H1 (cell line): ENCODE measurements at places on chromosomes 7 and 10. TPM values are rescaled to one million over a fixed set of nuclear protein-coding genes. Genes with fewer than 3 reads are reported as not detected.

- no peaks in the 10 kb centered on the region for H3K4me1 ChIP-seq
- H3K27ac ChIP-seq = no peak overlapping the region; the same call in 1 of the 2 replicates
- no peaks in the 10 kb centered on the region for H3K36me3 ChIP-seq
- no peak for DNase-seq
- no peak overlapping the region for H3K4me3 ChIP-seq
Measured at GRCh38 chr7:129066290-129067131, 11.6 kb upstream of the TNPO3 start.

DNA sequence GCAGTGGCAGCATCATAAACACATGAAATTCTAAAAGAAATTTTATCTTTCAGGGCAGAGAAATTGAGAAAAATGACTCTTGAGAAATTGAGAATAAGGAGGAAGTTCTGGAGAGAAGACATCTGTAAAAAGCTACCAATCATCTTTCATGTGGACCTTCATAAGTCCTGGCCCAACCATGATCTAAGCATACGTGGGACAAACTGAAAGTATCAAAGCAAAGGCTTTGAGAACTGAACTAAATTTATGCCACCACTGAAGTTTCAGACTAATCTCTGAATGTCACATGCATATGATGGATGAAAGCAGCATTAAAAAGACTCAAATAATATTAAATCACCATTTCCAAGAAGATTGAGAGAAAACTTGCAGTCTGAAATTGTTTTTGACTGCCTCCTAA lies 1502.8 kb upstream of the LRRTM3 start:
- no peak overlapping the region for H3K27ac ChIP-seq
- no peak for DNase-seq
- H3K4me1 ChIP-seq = no peaks in the 10 kb centered on the region
- H3K27me3 ChIP-seq = no peaks in the 10 kb centered on the region
- no peaks in the 10 kb centered on the region for H3K36me3 ChIP-seq

The FAM25A gene
- not detected in 2 replicates for polyA plus RNA-seq

- peaks cover 28% of the 10 kb centered on the region for H3K4me1 ChIP-seq
- no peak overlapping the region for H3K4me3 ChIP-seq
- H3K36me3 ChIP-seq = no peaks in the 10 kb centered on the region; the same call in 1 of the 2 replicates
- no peak overlapping the region for H3K27ac ChIP-seq
- DNase-seq = no peak
Measured at GRCh38 chr10:80468806-80469421, 14.8 kb downstream of the TSPAN14 start.

The CABCOCO1 gene
- polyA plus RNA-seq = not detected in 2 replicates

The INSYN2A gene
- 0.08 and 0.11 TPM in 2 replicates for polyA plus RNA-seq

- no peak overlapping the region for H3K4me3 ChIP-seq
- no peaks in the 10 kb centered on the region for H3K27me3 ChIP-seq
- no peaks in the 10 kb centered on the region for H3K4me1 ChIP-seq
Measured at GRCh38 chr10:86642499-86642898, 11.8 kb upstream of the OPN4 start.

DNA sequence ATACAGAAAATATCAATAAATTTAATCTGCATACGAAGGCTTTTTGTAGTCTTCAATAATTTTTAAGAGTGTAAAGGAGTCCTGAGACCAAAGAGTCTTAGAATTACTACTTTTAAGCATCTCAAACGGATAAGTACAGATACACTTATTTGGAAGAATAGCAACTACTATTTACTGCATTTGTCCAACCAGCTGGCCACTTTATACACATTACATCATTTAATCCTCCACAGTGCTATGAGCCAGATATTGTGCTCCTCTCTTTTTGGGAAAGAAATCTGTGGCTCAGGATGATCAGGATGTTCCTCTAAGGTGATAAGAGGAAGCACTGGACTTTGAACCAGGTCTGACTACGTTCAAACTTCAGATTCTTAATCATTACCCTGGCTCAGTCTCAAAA lies 588.6 kb upstream of the LRRTM3 start:
- H3K4me1 ChIP-seq = no peaks in the 10 kb centered on the region
- no peak overlapping the region for H3K27ac ChIP-seq
- H3K4me3 ChIP-seq = no peak overlapping the region
- H3K27me3 ChIP-seq = no peaks in the 10 kb centered on the region
- H3K36me3 ChIP-seq = no peaks in the 10 kb centered on the region

The MDH2 gene
- 203 and 258 TPM in 2 replicates for polyA plus RNA-seq

The SLC26A4 gene
- polyA plus RNA-seq = 0.11 TPM in 1 of 2 replicates, not detected in the other

GRCh38 chr10:64365663-64366062 lies 844.5 kb downstream of the REEP3 start:
- H3K4me3 ChIP-seq = no peak overlapping the region
- no peaks in the 10 kb centered on the region for H3K36me3 ChIP-seq
- DNase-seq = no peak
- no peak overlapping the region for H3K27ac ChIP-seq

- H3K4me1 ChIP-seq = peaks cover 3% of the 10 kb centered on the region
- H3K4me3 ChIP-seq = no peak overlapping the region
- DNase-seq = no peak
- H3K36me3 ChIP-seq = no peaks in the 10 kb centered on the region
- no peak overlapping the region for H3K27ac ChIP-seq
- H3K27me3 ChIP-seq = no peaks in the 10 kb centered on the region
Measured at GRCh38 chr7:147593271-147594057, 997.1 kb upstream of the C7orf33 start.

DNA sequence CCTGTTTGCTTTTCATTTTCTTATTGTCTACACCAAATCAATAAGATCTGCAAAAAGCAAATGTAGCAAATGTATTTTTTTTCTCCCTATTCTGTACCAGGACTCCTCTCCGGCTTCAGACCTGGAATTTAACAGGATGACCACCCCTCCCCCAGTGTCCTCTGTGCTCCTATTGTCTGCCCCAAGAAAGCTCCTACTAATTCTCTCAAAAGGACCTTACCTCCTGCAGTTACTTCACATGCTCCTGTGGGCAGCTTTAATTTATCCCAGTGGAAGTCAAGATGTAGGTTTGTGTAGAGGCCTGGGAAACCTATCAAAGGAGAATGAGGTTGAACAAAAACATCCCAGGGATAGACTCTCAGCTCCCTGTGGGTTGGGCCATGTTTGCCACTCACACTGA lies 31.3 kb downstream of the PLXNA4 start:
- no peak overlapping the region for H3K27ac ChIP-seq
- H3K36me3 ChIP-seq = no peaks in the 10 kb centered on the region
- peaks cover 9% of the 10 kb centered on the region for H3K4me1 ChIP-seq
